ENCODE measurements at places on chromosomes 2 and 18. TPM values are rescaled to one million over a fixed set of nuclear protein-coding genes. Genes with fewer than 3 reads are reported as not detected.

The AQP12A gene
- not detected for total RNA-seq

The PHOSPHO2 gene
- total RNA-seq, result 4.3 TPM

The SERPINB3 gene
- 2.6 TPM for total RNA-seq

The MMADHC gene
- total RNA-seq, result 131 TPM

The PTMA gene
- 3,368 TPM for total RNA-seq

The GNLY gene
- total RNA-seq, result 1.7 TPM

- peaks cover 5% of the 10 kb centered on the region for H3K36me3 ChIP-seq
- no peaks in the 10 kb centered on the region for H3K27me3 ChIP-seq
- H3K4me1 ChIP-seq, result no peaks in the 10 kb centered on the region
- H3K27ac ChIP-seq, result no peak overlapping the region
- H3K4me3 ChIP-seq, result no peak overlapping the region
- no peak for DNase-seq
Observed at GRCh38 chr18:79062806-79063205, 6.4 kb upstream of the ATP9B start.

- H3K4me1 ChIP-seq, result no peaks in the 10 kb centered on the region
- no peak overlapping the region for H3K27ac ChIP-seq
- H3K4me3 ChIP-seq, result no peak overlapping the region
- H3K36me3 ChIP-seq, result no peaks in the 10 kb centered on the region
- no peak for DNase-seq
Observed at GRCh38 chr18:78896111-78896905, 83.3 kb upstream of the SALL3 start.

DNA sequence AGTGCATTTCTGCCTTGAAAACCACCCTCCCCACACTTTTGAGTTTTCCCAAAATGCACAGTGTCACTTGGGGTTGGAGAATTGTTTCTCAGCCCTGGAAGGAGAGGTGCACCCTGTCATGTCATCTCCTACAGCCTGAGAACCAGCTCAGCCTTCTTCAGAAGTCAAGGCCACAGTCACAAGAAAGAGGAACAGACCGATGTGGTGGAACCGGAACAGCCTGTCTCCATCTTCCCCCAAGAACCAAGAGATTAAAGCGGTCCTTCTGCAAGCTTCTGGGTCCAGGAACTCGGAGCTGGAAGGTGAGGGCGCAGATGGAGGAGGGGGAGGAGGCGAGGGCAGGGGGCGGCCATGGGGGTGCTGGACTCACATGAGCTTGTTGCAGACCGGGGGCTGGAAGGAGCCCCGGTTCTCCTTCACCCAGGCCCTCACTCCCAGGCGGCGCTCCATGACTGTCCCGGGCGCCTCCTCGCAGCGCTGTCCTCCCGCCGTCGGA lies 248 bp downstream of the HAAO start:
- peak overlapping the region; percentile 32 for H3K4me3 ChIP-seq
- H3K4me1 ChIP-seq, result peaks cover 15% of the 10 kb centered on the region
- no peak for DNase-seq
- no peaks in the 10 kb centered on the region for H3K36me3 ChIP-seq
- H3K27ac ChIP-seq, result peak overlapping the region; percentile 33

DNA sequence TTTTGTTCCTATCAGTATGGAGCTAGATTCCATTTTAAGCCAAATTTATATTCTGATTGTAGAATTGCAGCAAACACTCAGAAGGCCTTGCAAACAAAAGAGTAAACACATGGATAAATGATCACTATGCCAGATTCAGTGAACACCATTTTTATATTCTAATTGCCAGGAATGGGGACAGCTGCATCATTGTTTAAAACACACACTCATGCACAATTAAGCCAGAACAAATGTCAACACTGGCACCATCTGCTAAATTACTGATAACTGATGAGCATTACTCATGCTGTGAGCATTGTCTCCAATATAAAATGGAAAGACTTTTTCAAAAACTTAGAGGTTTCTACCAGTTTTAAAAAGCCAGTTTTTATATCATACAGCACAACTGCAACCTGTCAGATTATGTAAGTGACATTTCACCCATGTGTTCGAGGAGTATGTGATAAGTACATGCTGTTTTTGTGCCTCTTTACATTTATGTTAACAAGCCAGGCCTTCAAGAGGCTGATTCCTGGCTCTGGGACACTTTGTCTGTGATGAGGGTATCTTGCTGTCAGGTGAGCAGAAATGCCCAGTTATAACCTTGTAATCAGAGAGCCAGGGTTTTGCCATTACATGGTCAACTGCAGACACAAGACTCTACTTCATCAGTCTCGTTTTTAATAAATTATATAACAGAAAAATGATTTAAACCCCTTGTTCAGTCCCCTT lies 4.4 kb upstream of the ST8SIA5 start:
- H3K27me3 ChIP-seq, result peaks cover 32% of the 10 kb centered on the region
- H3K4me1 ChIP-seq, result no peaks in the 10 kb centered on the region
- H3K4me3 ChIP-seq, result no peak overlapping the region
- H3K27ac ChIP-seq, result no peak overlapping the region
- DNase-seq, result no peak

GRCh38 chr2:49845671-49846070 lies 691.4 kb upstream of the FSHR start:
- no peak for DNase-seq
- no peaks in the 10 kb centered on the region for H3K36me3 ChIP-seq
- H3K4me3 ChIP-seq, result no peak overlapping the region
- no peaks in the 10 kb centered on the region for H3K27me3 ChIP-seq
- H3K4me1 ChIP-seq, result no peaks in the 10 kb centered on the region
- no peak overlapping the region for H3K27ac ChIP-seq

- H3K27ac ChIP-seq, result no peak overlapping the region
- H3K27me3 ChIP-seq, result no peaks in the 10 kb centered on the region
- no peaks in the 10 kb centered on the region for H3K4me1 ChIP-seq
- no peak for DNase-seq
Observed at GRCh38 chr2:19070886-19071285, 287.5 kb downstream of the OSR1 start.

DNA sequence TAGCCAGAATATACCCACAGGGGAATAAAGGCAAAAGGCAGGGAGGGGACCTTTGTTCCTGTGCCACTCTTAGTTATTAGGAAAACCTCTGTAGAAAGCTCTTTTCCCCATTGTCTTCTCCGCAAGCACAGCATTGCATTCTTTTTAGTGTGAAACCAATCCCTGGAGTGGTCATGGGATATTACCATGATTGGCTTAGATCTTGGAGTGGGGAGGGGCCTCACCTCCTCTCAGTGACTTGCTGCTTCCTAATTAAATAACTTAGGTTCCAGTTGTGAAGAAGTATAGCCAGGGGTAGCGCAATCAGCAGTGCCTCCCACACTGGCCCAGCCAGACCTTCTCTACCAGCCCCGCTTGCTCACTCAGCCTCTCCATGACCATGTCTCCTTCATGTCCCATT lies 49.9 kb upstream of the AFF3 start:
- no peak overlapping the region for H3K27ac ChIP-seq
- no peak overlapping the region for H3K4me3 ChIP-seq
- no peaks in the 10 kb centered on the region for H3K27me3 ChIP-seq
- no peaks in the 10 kb centered on the region for H3K36me3 ChIP-seq

- H3K27ac ChIP-seq, result no peak overlapping the region
- no peak for DNase-seq
- H3K4me3 ChIP-seq, result no peak overlapping the region
- H3K27me3 ChIP-seq, result no peaks in the 10 kb centered on the region
- H3K36me3 ChIP-seq, result no peaks in the 10 kb centered on the region
Observed at GRCh38 chr2:193270816-193271215, 1076.1 kb upstream of the TMEFF2 start.

DNA sequence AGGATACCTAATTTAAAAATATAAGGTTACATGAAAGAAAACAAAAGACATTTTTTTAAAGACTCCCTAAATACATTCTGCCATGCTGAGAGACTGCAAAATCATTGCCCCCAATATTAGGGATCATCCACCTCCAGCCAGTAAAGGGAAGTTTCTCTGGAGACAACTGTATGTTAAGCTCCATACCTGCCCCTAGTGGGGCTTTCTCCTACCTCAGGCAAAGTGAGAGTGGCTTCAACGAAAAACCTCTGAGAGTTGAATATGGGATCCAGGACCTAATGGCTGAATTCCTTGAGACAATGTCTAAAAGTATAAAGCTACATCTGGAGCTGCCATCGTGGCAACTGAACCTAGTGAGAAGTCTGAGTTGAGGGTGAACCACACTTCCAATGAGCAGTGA lies 248.1 kb upstream of the FIGN start:
- H3K36me3 ChIP-seq, result no peaks in the 10 kb centered on the region
- no peak overlapping the region for H3K27ac ChIP-seq
- no peak overlapping the region for H3K4me3 ChIP-seq
- DNase-seq, result no peak

DNA sequence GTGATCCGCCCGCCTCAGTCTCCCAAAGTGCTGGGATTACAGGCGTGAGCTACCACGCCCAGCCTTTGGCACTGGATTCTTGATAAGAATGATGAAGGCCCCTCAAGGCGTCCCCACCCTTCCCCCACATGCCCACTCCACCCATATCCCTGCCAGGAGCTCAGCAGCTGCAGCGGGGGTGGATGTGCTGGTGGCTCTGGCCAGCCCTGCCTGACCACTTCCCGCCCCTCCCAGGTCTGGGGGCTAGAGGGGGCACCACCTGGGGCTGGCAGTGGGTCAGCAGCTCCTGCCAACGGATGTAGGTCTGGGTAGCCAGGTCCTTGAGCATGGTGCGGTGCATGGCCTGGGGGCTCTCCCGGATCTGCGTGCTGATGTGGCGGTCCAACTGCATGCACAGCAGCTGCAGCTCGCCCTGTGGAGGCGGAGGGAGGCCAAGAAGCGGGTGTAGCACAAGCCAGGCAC lies 7.8 kb upstream of the SEMA4C start:
- H3K4me3 ChIP-seq, result no peak overlapping the region
- H3K27me3 ChIP-seq, result peaks cover 3% of the 10 kb centered on the region
- no peaks in the 10 kb centered on the region for H3K36me3 ChIP-seq
- peaks cover 50% of the 10 kb centered on the region for H3K4me1 ChIP-seq
- H3K27ac ChIP-seq, result no peak overlapping the region

- no peaks in the 10 kb centered on the region for H3K4me1 ChIP-seq
- no peaks in the 10 kb centered on the region for H3K36me3 ChIP-seq
- H3K27me3 ChIP-seq, result no peaks in the 10 kb centered on the region
- no peak overlapping the region for H3K27ac ChIP-seq
Observed at GRCh38 chr2:162232671-162233070, 10.6 kb downstream of the FAP start.

- H3K4me1 ChIP-seq, result no peaks in the 10 kb centered on the region
- H3K4me3 ChIP-seq, result no peak overlapping the region
- no peaks in the 10 kb centered on the region for H3K36me3 ChIP-seq
- no peaks in the 10 kb centered on the region for H3K27me3 ChIP-seq
- no peak for DNase-seq
Observed at GRCh38 chr2:225428360-225428759, 28.9 kb downstream of the NYAP2 start.

- no peaks in the 10 kb centered on the region for H3K4me1 ChIP-seq
- peaks cover 5% of the 10 kb centered on the region for H3K27me3 ChIP-seq
- no peak overlapping the region for H3K27ac ChIP-seq
- no peaks in the 10 kb centered on the region for H3K36me3 ChIP-seq
- no peak overlapping the region for H3K4me3 ChIP-seq
Observed at GRCh38 chr2:173881886-173882285, 83.3 kb downstream of the SP3 start.

GRCh38 chr18:31161757-31162418 lies 768 bp downstream of the DSC1 start:
- H3K27ac ChIP-seq, result no peak overlapping the region
- H3K27me3 ChIP-seq, result no peaks in the 10 kb centered on the region
- no peaks in the 10 kb centered on the region for H3K36me3 ChIP-seq
- H3K4me3 ChIP-seq, result no peak overlapping the region
- H3K4me1 ChIP-seq, result no peaks in the 10 kb centered on the region

DNA sequence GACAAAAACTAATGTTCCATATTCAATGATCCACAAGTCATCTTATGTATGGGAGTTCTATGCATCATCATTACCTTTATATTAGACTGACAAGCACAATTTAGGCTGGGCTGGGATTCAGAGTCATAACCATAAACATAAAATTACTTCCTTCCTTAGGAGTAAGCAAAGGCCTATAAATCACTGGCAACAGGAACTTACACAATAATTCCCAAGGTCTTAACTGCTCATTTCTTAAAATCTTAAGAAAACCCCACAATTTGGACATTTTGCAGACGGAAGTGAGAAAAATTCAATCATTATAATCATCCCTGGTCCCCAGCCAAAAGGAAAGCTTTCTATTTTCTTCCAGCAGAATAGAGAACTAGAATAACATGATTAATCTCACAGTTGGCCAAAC lies 232.3 kb downstream of the DYM start:
- H3K36me3 ChIP-seq, result no peaks in the 10 kb centered on the region
- no peaks in the 10 kb centered on the region for H3K27me3 ChIP-seq
- no peak overlapping the region for H3K27ac ChIP-seq
- peaks cover 6% of the 10 kb centered on the region for H3K4me1 ChIP-seq
- DNase-seq, result no peak

DNA sequence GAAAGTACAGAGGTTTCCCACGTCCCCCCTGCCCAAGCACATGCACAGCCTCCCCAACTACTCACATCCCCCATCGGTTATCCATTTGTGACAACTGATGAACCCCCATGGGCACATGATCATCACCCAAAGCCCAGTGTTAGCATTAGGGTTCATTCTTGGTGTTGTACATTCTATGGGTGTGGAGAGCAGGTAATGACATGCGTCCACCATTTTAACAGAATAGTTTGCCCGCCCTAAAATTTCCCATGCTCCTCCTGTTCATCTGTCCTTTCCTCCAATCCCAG lies 74.3 kb downstream of the LONRF2 start:
- no peak for DNase-seq
- H3K27ac ChIP-seq, result no peak overlapping the region
- no peaks in the 10 kb centered on the region for H3K27me3 ChIP-seq

GRCh38 chr2:120379916-120380893 lies 34.3 kb downstream of the INHBB start:
- H3K27ac ChIP-seq, result no peak overlapping the region
- no peaks in the 10 kb centered on the region for H3K27me3 ChIP-seq
- H3K4me1 ChIP-seq, result no peaks in the 10 kb centered on the region
- no peak overlapping the region for H3K4me3 ChIP-seq

- H3K27ac ChIP-seq, result no peak overlapping the region
- no peaks in the 10 kb centered on the region for H3K4me1 ChIP-seq
- no peaks in the 10 kb centered on the region for H3K27me3 ChIP-seq
- DNase-seq, result no peak
- H3K4me3 ChIP-seq, result no peak overlapping the region
- no peaks in the 10 kb centered on the region for H3K36me3 ChIP-seq
Observed at GRCh38 chr18:22153428-22153827, 16.0 kb upstream of the GATA6 start.

GRCh38 chr2:88608184-88608583 lies 19.1 kb downstream of the EIF2AK3 start:
- no peaks in the 10 kb centered on the region for H3K27me3 ChIP-seq
- DNase-seq, result no peak
- peaks cover 3% of the 10 kb centered on the region for H3K4me1 ChIP-seq
- H3K36me3 ChIP-seq, result peaks cover 10% of the 10 kb centered on the region
- no peak overlapping the region for H3K27ac ChIP-seq

GRCh38 chr2:32532961-32533360 lies 94.9 kb upstream of the TTC27 start:
- no peaks in the 10 kb centered on the region for H3K4me1 ChIP-seq
- peaks cover 12% of the 10 kb centered on the region for H3K36me3 ChIP-seq
- DNase-seq, result no peak
- no peaks in the 10 kb centered on the region for H3K27me3 ChIP-seq
- no peak overlapping the region for H3K27ac ChIP-seq

GRCh38 chr18:79809482-79810192 lies 11.9 kb downstream of the KCNG2 start:
- peaks cover 15% of the 10 kb centered on the region for H3K4me1 ChIP-seq
- H3K36me3 ChIP-seq, result no peaks in the 10 kb centered on the region
- H3K4me3 ChIP-seq, result no peak overlapping the region
- no peaks in the 10 kb centered on the region for H3K27me3 ChIP-seq
- DNase-seq, result no peak
- no peak overlapping the region for H3K27ac ChIP-seq

All from thymus (tissue), 14 donors.